ENCODE measurements at places on chromosomes 5 and 9. TPM values are rescaled to one million over a fixed set of nuclear protein-coding genes. Genes with fewer than 3 reads are reported as not detected.

DNA sequence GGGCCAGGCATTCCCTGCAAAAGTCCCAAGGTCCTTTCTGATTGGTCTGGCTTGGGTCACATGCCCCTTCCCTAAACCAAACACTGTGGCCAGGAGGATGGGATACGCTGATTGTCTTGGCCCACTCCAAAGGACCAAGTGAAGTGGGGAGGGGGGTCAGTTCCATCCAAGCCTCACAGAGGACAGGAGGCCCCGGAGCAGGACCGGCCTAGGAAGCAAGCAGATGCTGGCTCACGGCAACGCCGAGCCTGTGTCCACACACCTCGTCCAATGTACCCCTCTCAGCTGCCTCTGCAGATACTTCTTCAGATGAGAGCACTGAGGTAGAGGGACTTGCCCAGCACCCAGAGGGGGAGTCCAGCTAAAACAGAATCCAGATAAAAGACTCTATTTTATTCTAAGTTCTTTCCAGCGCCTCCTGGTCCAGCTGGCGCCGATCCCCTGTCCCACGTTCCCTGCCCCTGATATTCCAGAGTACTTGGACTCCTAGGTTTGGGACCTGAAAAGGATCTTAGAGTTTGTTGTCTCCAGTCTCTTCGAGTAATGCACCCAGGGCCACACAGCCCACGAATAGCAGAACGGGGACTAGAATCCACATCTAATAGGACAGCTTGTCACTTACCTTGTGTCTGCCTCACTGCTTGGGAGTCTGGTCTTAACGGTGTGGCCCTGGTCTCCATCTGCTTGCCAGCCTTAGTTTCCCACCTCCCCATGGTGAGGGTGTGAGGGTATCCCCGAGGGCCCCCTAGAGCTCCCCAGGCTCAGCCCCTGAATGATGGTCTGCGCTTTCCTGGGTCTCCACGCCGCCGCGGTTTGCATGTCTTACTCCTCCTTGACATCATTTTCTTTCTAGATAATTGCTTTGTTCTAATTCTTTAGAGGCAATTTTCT lies 72.4 kb upstream of the UNC5A start:
- DNase-seq = no peak

GRCh38 chr5:152259702-152260101 lies 145.4 kb downstream of the NMUR2 start:
- DNase-seq = no peak

- no peak for DNase-seq
Measured at GRCh38 chr5:106525438-106525837, 1145.3 kb downstream of the EFNA5 start.

DNA sequence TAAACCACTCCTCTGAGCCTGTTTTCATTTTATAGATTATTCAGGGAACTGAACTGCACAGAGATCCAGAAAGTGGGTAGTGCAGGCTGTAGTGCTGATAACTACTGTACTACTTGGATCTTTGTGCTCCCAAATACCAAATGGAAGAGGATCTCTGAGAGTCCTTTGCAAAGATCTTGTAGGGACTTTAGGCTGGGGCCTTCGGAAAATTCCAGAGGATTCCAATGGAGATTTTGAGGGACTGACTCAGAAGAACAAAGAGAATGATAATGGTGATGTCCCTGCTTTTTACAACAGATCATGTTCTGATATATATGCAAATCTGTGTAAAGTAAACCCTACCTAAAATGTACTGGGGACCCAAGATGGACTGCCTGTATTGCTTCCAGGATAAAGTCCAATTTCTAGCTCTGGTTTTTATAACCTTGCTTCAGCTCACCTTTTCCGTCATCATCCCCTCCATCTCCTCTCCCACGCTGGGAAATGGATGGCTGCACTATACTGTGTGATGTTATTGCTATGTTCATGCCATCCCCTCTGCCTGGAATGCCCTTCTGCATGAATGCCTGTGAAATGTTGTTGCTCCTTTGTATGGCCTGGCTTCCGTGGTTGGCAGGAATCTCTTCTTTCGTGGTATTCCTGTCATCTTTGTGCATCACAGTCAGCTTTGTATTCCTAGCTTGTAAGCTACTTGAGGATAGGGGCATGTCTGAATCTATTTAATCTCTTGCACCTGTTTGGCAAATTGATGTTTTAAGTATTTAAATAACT lies 9.7 kb upstream of the PSMD5 start:
- no peak for DNase-seq

- peak; percentile 51 for DNase-seq
Measured at GRCh38 chr9:95880021-95880690, 4.7 kb downstream of the ERCC6L2 start.

GRCh38 chr5:96297867-96298266 lies 135.2 kb downstream of the PCSK1 start:
- peak; percentile 99 for DNase-seq

- peak; percentile 75 for DNase-seq
Measured at GRCh38 chr5:149414405-149415065, 35.4 kb upstream of the IL17B start.

The SPAAR gene
- total RNA-seq = not detected

The SLC6A18 gene
- total RNA-seq = not detected

The TENT4A gene
- total RNA-seq = 13.2 TPM

The CORO2A gene
- total RNA-seq = 0.36 TPM
